GM12878 (cell line): ENCODE measurements at places on chromosomes 16 and 17. TPM values are rescaled to one million over a fixed set of nuclear protein-coding genes. Genes with fewer than 3 reads are reported as not detected.

DNA sequence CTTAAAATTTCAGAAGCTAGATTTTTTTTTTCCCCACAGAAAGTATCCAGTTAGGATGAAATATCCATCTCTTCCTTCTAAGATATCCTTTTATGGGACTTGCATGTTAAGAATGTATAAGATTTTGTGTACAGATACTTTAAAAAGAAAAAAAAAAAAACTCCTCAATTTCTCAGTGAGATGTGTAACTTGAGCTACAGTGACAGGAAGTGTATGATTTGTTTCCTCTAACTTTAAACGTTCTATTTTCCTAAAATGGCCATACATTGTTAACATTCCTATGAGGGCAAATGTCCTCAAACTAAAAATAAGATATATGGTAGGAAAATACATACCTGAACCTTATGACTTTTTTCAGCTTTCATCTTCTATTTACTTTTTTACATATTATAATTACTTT is 8.9 kb downstream of the FBXO47 start:
- H3K4me3 ChIP-seq: no peak overlapping the region
- H3K27ac ChIP-seq: no peak overlapping the region
- no peak for DNase-seq
- no peaks in the 10 kb centered on the region for H3K4me1 ChIP-seq
- H3K27me3 ChIP-seq: no peaks in the 10 kb centered on the region

- no peaks in the 10 kb centered on the region; the same call in 1 of the 2 replicates for H3K27me3 ChIP-seq
- no peaks in the 10 kb centered on the region for H3K4me1 ChIP-seq
- no peak for DNase-seq
These were observed 6.2 kb upstream of the CD300LG start for GRCh38 chr17:43840814-43841213.

GRCh38 chr16:88208112-88208511 is 174.6 kb upstream of the ZNF469 start:
- no peaks in the 10 kb centered on the region for H3K36me3 ChIP-seq
- no peaks in the 10 kb centered on the region for H3K4me1 ChIP-seq
- no peaks in the 10 kb centered on the region for H3K27me3 ChIP-seq
- no peak for DNase-seq

DNA sequence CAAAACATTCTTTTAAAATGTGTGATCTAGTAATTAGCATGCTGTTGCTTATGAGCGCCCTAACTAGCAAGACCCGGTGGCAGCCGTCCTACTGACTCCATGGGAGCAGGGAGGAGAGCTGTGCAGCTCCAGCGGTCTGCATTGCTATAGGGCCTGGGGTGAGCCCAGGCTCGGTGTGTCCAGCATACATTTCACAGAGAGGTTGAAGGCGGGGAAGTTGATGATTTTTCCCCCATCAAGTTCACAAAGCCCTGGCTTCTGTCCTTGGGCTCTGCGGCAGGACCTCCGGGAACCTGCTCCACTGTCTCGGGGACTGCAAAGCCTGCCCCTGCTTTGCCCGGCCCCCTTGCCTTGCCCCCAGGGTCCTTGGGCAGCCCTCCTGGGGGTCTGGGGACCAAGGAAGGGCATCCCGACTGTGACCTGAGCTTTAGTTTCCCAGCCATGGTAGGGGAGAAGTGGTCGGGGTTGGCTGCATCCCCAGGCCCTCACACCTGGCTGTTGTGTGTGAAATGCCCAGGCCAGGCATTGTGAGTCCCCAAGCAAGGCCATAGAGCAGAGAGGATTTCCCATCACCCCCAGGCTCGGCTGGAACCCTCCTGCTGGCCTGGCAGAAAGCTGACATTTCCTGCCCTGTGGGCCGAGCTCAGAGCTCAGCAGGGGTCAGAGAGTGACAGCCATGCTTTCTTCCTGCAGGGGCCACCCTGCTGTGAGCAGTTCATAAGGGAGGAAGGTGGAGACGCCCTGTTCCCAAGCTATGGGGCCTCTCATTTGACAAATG is 24.8 kb downstream of the KCNJ12 start:
- H3K27me3 ChIP-seq: no peaks in the 10 kb centered on the region
- H3K36me3 ChIP-seq: no peaks in the 10 kb centered on the region
- H3K27ac ChIP-seq: no peak overlapping the region

- no peaks in the 10 kb centered on the region for H3K27me3 ChIP-seq
- H3K4me1 ChIP-seq: peaks cover 52% of the 10 kb centered on the region
- peak overlapping the region; percentile 78 for H3K4me3 ChIP-seq
- peaks cover 5% of the 10 kb centered on the region for H3K36me3 ChIP-seq
These were observed 1.9 kb downstream of the CIITA start for GRCh38 chr16:10878644-10879501.

DNA sequence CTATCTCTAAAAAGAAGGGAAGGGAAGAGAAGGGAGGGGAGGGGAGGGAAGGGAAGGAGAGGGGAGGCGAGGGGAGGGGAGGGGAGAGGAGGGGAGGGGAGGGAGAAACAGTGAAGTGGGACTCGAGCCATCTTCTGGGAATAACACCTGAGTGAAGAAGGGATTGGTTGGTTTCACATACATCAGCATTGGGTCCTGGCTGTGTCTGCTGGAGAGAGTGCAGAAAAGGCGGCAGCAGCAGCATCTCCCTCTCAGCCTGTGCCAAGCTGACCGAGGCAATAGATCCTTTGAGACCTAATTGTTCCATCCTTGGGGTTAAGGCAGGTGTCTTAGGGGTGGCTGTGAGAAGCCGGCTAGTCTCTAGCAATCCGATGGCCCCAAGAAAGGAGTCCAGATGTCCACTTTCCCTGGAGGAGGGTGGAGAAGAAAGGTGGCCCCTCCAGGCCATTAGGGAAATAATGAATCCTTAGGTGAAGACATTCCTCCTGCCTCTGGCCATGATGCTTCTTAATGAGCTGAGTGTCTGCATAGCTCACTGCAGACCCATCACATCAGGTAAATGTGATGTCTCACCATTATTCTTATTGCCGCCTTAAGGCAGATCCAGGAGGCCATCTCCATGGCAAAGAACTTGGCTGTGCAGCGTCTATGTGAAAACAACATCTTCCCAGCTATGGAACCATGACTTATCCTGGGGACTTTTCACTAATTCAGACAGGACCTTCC is 71.6 kb downstream of the WIPI1 start:
- no peak for DNase-seq
- H3K36me3 ChIP-seq: no peaks in the 10 kb centered on the region
- H3K4me1 ChIP-seq: no peaks in the 10 kb centered on the region
- no peak overlapping the region for H3K27ac ChIP-seq
- H3K4me3 ChIP-seq: no peak overlapping the region

DNA sequence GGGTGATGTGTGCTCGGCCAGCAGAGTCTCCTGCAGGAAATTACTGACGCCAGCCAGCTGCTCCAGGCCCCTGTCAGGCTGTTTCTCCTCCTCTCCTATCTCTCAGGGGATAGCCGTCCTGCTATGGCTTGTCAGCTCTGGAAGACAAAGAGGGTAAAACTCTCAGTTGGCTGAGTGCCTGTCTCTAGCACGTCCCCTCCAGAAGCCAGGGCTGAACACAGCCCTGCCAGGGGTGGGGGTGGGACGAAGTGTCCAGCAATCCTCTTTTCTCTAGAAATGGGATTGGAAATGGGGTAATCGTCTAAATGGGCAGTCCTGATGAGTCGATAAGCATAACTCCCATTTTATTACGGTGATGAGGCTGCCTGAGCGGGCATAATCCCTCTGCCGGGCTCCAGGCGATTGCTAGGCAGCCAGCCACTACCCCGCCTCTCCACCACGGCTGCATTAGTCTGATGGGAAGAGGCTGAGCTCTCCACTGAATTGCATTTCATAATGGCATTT is 89.1 kb upstream of the GNAO1 start:
- no peaks in the 10 kb centered on the region; the same call in none of the 2 replicates for H3K27me3 ChIP-seq
- H3K27ac ChIP-seq: no peak overlapping the region
- H3K36me3 ChIP-seq: no peaks in the 10 kb centered on the region

- H3K36me3 ChIP-seq: no peaks in the 10 kb centered on the region
- peak overlapping the region; percentile 72 for H3K4me3 ChIP-seq
- no peaks in the 10 kb centered on the region for H3K27me3 ChIP-seq
- H3K27ac ChIP-seq: peak overlapping the region; percentile 95
- peak; percentile 69 for DNase-seq
- H3K4me1 ChIP-seq: peaks cover 3% of the 10 kb centered on the region; the same call in 1 of the 2 replicates
These were observed 153.3 kb downstream of the CHD9 start for GRCh38 chr16:53207810-53208752.

DNA sequence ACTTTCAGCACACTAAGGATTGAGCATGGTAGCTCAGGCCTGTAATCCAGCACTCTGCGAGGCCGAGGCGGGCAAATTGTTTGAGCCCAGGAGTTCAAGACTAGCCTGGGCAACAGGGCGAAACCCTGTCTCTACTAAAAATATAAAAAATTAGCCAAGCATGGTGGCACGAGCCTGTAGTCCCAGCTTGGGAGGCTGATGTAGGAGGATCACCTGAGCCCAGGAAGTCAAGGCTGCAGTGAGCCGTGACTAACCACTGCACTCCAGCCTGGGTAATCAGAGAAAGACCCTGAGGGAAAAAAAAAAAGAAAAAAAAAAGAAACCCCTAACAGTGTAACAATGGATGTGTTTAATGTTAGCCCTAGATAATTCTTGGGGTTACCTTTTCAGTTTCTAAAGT is 24.0 kb downstream of the PARN start:
- no peaks in the 10 kb centered on the region for H3K27me3 ChIP-seq
- DNase-seq: peak; percentile 55
- peaks cover 42% of the 10 kb centered on the region for H3K4me1 ChIP-seq
- H3K4me3 ChIP-seq: peak overlapping the region; percentile 1; the same call in 1 of the 2 replicates
- peak overlapping the region; percentile 94 for H3K27ac ChIP-seq
- peaks cover 8% of the 10 kb centered on the region for H3K36me3 ChIP-seq

- no peak overlapping the region for H3K4me3 ChIP-seq
- no peaks in the 10 kb centered on the region for H3K36me3 ChIP-seq
- H3K4me1 ChIP-seq: peaks cover 5% of the 10 kb centered on the region; the same call in 1 of the 2 replicates
- no peak overlapping the region for H3K27ac ChIP-seq
These were observed 3.5 kb upstream of the RNF43 start for GRCh38 chr17:58420827-58421226.

DNA sequence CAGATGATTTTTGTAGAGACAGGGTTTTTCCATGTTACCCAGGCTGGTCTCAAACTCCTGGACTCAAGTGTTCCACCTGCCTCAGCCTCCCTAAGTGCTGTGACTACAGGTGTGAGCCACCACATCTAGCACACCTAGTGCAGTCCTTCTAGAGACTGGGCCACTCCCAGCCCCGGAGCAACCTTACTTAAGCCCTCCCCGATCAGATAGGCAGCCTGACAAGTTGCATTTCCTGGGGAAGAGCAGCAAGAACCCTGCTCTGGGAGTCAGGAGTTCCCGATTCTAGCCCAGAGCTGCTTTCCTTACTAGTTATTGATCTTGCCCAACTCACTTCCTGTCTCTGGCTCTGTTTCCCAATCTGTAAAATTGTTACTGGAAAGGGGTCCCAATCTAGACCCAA is 7.0 kb upstream of the NAGLU start:
- H3K4me1 ChIP-seq: peaks cover 22% of the 10 kb centered on the region
- H3K27me3 ChIP-seq: no peaks in the 10 kb centered on the region
- H3K4me3 ChIP-seq: no peak overlapping the region

DNA sequence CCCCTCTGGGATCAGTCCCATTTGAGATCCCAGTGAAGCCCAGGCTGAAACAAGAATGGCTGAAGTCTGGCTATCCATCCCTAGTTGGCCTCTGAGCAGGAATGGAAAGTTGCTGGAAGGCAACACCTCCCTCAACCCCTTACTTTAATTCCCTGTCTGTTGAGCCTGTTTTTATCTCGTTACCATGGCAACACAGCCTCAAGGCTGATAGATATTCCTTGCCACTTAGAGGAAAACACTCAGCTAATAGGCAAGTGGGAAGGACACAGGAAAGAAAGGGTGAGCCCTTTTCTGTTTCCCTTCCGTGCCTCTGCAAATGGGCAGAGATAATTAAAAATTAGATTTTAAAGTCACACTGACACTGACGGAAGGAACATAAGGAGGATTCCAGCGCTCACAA is 75.5 kb upstream of the CLEC3A start:
- DNase-seq: no peak
- H3K27me3 ChIP-seq: no peaks in the 10 kb centered on the region
- H3K27ac ChIP-seq: no peak overlapping the region
- no peak overlapping the region for H3K4me3 ChIP-seq
- H3K4me1 ChIP-seq: no peaks in the 10 kb centered on the region

DNA sequence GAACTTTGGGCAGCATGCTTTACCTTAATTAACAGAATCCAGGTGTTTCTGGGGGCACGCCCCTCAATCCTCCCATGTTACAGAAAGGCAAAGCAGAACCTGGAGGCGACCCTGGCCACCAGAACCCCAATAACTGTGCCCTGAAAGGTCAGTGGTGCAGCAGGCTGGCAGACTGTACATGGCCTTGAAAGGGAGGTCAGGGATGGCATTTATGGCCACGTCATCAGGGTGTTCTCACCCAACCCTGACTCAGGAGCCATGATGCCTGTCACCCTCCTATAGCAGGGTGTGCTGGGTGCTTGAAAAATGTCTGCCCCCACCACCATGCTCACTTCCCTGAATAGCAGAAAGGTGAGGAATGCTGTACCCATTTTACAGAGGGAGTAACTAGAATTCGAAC is 177.7 kb downstream of the TMEM132E start:
- no peaks in the 10 kb centered on the region for H3K4me1 ChIP-seq
- no peak overlapping the region for H3K27ac ChIP-seq
- peaks cover 1% of the 10 kb centered on the region; the same call in 1 of the 2 replicates for H3K27me3 ChIP-seq
- no peak for DNase-seq
- no peak overlapping the region for H3K4me3 ChIP-seq
- H3K36me3 ChIP-seq: no peaks in the 10 kb centered on the region

The GOSR2 gene
- polyA plus RNA-seq: 64.5 and 66.2 TPM in 2 replicates

The KIF19 gene
- polyA plus RNA-seq: not detected in 2 replicates
